CD4-positive, alpha-beta T cell treated with Interferon gamma for 1 hour (primary cell): ENCODE measurements at places on chromosomes 16 and 17.

DNA sequence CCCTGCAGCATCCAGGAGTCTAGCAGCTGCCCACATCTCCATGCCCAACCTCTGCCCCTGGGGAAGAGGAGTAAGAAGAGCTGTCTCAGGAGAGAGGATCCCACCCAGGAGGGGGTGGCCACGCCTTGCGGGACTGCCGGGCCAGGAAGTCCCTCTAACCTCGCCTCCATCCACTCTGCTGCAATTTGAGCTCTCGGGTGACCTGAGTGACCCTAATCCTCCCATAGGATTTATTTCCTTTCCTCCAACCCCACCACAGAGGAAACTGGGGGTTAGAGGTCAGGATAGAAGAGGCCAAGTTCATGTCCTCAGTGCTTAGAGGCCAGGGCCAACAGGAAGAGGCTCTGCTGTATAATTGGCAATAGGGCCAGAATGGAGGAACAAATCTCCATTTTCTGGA is 22.6 kb upstream of the NGFR start:
- no peak for DNase-seq

DNA sequence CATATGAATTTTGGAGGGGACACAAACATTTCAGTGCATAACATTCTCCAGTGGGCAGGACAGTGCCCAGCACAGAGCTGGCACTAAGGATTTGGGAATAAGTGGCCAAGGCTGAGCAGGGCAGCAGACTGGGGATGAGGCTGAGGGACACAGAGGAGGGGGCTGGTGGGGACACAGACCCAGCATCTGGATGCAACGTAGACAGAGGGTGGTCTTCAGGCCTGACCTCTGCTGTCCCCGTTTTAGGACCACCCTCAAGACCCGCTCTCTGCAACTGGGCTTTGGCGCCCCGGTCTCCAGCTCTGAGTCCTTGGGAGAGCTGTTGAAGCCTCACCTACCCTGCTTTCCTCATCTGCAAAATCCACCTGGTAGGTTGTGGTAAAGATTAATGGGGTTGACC is 3.3 kb upstream of the PRSS33 start:
- no peak for DNase-seq

GRCh38 chr16:66250686-66251431 is 115.6 kb upstream of the CDH5 start:
- DNase-seq: no peak

- DNase-seq: no peak
Observed at GRCh38 chr16:11060842-11061241, 116.5 kb downstream of the CLEC16A start.

GRCh38 chr17:41615454-41615853 is 2.9 kb upstream of the KRT16 start:
- DNase-seq: no peak

DNA sequence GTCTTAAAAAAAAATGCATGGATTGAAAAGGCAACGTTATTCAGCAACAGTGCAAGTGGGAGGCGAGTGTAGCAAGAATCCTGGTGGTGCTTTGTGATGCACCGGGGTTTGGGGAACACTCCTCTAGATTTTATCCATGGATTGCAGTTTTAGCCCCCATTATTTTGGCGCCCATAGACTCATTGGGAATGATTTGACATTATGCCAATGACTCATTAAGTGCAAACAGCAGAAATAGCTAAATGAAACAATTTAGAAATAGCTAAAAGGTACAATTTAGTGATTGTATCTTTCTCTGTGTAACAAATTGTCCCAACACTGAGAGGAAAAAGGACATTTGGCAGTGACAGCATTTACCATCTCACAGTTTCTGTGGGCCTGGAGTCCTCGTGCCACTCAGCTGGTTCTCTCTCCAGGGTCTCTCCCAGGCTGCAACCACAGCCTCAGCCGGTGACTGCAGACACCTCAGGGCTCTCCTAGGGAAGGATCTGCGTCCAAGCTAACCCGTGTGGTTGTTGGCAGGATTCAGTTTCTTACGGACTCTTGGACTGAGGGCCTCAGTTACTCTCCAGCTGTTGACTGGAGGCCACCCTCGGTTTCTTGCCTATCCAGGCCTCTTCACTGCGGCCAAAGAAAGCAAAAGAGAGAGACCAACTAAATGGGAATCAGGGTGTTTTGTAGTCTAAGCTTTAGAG is 398.7 kb downstream of the SNX29 start:
- DNase-seq: no peak

DNA sequence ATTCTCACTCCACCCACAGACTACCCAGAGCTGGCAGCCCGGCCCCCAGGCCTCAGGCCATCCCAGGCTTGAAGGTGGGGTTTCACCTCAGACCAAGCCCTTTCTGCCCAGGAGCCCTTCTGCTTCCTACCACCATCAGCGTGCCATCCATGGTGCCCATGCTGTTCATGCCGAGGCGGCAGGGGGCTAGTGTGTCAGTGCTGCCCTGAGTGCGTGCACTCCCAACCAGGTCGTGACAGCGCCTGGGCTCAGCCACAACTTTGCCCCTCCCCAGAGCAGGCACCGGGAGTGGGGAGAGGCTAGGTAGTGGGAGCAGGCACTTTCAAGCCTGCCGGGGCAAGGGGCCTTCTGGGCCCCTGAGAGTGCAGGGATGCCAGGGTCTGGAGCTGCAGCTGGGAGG is 8.5 kb downstream of the B3GNT9 start:
- no peak for DNase-seq

GRCh38 chr17:69516911-69517310 is 102.4 kb downstream of the MAP2K6 start:
- DNase-seq: no peak

DNA sequence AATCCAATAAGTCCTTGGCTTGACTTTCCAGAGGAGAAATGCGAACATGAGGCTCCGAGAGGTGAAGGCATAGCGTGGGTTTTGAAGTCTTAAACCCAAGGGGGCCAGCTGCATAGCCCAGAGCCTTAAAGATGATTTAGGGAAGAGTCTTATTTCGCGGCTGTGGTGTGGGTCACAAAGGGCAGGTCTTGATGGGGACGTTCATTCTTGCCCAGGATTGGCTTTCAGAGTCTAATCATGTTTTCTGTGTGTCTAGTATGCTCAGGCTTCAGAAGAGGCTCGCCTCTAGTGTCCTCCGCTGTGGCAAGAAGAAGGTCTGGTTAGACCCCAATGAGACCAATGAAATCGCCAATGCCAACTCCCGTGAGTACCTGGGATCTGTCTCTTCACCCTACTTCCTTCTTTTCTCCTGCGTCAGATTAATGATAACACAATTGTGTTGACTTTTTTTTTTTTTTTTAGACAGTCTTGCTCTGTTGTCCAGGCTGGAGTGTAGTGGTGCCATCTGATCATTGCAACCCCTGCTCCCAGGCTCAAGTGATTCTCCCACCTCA is 951 bp downstream of the RPL19 start:
- no peak for DNase-seq

- no peak for DNase-seq
Observed at GRCh38 chr17:5785867-5786509, 201.7 kb upstream of the NLRP1 start.

GRCh38 chr17:27579897-27580321 is 51.1 kb upstream of the LGALS9 start:
- DNase-seq: no peak

DNA sequence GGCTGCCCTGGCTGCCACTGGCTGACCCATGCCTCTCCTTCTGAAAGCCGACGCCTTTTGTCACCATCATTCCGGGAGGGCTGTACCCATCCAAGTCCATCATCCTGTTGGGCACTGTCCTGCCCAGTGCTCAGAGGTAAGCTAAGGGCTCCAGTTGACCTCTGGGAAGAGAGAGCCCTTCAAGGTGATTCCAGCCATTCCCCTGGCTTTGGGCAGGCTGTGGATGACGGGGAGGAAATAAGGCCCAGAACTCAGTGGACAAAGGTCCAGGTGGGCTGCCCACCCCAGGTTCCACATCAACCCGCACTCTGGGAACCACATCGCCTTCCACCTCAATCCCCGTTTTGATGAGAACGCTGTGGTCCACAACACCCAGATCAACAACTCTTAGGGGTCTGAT is 45.8 kb downstream of the NOS2 start:
- no peak for DNase-seq

- DNase-seq: no peak
Observed at GRCh38 chr17:36034127-36034526, 16.4 kb upstream of the CCL23 start.

DNA sequence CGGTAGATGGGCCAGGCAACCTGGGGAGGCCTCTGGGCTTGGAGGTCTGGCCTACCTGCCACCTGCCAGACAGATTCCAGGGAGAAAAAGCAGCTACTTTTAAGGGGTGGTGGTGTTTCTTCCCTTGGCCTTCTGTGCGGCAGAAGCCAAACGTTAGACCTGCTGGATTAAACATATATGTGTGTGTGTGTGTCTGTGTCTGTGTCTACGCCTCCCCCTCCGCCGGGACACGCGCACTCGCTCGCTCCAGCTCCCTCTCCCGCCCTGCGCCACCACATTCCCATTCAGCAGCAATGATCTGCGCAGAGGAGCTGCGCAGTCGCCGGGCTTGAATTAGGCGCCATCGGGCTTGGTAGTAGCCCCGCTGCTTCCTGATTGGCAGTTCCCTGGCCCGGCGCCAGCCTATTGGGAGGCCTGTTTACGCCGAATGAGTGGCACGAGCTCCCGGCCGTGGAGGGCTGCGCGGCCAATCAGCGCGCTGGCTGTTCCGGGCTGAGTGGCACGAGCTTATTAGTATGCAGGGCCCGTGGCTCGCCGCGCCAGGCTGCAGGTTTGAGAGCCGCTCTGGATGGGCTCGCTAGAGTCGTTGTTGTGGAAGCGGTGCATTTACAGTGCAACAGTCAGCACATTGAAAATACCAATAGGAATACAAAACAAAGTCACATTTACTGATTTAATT is at the start of gene BAHCC1:
Gene BAHCC1 (plus strand): TSS at position 537 of the 679 bp plus-strand sequence. CDS start 4,283 bp downstream, outside the sequence.
- peak; percentile 93 for DNase-seq

DNA sequence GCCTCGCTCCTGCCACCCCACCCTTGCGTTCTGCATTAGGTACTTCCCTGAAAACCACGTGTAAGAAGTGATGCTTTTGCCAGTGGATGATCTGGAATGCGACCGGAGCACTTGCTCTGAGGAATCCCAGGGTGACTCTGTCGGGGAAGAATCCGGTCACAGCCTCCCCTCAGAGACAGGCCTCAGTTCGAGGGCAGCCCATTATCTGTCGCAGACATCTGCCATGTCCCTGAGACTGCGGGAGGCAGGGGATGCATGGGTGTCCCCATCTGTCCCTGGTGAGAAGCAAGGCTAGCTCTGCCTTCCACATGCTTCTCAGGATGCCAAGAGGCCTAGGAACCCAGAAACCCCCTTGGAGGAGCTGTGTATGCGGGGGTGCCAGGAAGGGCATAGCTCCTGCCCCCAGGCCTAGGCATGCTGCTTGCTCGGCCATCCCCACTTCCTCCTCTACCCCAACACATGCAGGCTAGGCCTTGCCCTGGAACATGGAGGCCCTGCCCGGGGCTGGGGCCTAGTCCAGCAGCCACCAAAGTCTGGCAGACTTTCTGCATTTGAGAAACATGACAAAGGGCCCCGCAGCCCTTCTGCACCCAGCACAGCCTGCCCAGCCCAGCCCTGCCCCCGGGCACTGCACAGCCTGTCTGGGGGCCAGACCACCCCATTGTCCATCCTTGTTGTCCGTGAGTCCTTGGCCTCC is 20.5 kb downstream of the MNT start:
- DNase-seq: no peak

DNA sequence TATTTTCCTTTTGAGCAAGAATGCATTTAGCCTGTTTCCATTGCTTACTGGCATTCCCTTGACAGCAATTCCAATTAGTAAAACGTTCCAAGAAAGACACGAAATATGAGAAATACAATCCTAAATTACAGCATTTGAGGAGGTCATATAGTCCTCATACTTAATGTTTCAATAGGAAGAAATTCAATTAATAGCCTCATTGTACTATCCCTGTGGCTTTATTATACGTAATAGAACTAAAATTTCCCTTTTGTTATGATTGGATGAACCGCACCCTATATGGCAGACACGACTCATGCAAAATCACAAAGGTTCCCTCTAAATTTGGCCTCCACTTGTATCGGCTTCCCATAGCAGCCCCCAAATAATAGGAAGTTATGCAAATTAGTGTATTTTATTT is 291.7 kb downstream of the CEP112 start:
- DNase-seq: no peak

- no peak for DNase-seq
Observed at GRCh38 chr16:22372882-22373661, 1.3 kb downstream of the CDR2 start.

DNA sequence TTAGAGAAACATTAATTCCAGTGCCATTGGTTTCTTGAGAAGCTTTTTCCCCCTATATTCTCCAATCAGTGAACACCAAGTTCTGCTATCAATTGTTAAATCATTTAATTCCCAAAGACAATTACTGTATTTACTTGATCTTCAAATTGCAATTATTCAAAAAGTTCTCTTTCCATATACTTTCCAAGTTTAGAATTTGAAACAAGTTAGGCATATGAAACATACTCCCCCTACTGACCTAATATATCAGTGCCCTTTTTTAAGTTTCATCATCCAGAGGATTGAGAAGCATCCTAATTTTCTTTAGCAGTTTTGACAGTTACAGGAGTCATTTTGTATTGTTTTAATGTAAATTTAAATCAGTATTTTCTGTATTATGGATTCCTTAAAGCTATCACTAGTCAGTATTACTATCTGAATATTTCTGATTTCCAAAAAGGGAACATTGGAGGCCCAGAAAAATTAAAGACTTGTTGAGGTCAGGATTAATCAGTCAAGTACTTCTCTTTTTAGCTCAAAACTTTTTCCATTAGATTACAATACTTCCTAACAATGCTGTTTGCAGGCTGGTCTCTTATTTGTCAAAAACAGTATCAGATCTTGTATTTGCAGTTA is 16.3 kb downstream of the MEIOC start:
- no peak for DNase-seq

DNA sequence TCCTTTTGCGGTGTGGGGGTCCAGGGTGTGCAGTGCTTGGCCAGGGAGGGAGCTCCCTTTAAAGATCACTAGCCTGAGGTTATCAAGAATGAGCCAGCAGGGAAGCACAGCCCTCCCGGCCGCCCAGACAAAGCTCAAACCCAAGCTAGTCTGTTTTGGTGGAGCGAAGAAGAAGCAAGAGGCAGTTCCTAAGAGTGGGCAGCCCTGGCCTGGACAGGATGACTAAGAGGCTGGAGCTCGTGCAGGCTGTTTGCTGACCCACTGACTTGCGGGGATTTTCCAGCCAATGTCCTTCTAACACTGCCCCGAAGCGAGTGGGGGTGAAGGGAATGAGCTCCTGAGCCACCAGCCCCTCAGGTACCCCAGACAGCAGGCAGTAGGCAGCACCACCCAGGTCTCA is 134.4 kb downstream of the COPRS start:
- DNase-seq: no peak

- no peak for DNase-seq
Observed at GRCh38 chr16:10868104-10868595, 8.9 kb upstream of the CIITA start.

GRCh38 chr16:5516115-5516514 is 418.5 kb upstream of the EEF2KMT start:
- no peak for DNase-seq

DNA sequence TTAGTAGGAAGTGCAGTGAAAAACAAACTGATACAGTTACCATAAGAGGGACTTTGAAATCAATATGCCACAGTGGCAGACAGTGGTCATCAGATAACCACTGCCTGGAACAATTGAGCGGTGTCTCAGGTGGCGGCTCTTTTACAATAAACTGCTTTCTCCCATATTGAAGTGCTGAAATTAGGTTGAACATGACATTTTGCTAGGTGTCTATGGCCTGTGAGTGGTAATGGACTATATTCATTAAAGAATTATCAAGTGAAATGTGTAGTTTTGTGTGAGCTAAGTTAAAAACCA is 214.7 kb downstream of the RPTOR start:
- no peak for DNase-seq
